Tibial nerve (tissue), 4 donors: ENCODE measurements at places on chromosomes 5 and 9. TPM values are rescaled to one million over a fixed set of nuclear protein-coding genes. Genes with fewer than 3 reads are reported as not detected.

PCDHB16 gene
- 12.7 TPM for total RNA-seq

COL5A1 gene
- total RNA-seq: 72.0 TPM

TAF1L gene
- not detected for total RNA-seq

PCDHA9 gene
- total RNA-seq: 1.8 TPM

LECT2 gene
- total RNA-seq: not detected

SPEF2 gene
- total RNA-seq: 9.6 TPM

SEMA5A gene
- total RNA-seq: 55.3 TPM

GFRA3 gene
- total RNA-seq: 5.9 TPM

DNA sequence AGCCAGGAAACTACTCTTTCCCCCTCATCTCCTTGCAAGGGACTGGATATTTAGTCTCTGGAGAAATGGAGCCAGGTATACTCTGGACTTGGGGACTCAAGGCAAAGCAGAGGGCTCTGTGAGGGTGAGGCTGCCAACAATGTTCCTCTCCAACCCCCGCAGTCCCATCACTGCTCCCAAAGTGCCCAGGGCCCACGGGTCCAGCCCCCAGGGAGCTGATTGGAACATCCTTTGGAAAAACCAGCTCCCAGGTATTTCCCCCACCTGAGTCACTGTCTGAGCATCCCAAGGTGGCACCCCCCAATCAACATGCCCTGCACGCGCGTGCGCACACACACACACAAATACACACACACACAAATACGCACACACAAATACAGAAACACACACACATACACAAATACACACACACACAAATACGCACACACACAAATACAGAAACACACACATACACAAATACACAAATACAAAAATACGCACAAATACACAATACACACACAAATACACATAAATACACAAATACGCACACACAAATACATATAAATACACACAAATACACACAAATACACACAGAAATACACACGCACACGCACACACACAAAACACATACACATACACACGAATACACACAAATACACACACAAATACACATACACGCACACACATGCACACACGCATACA is 137.4 kb downstream of the DAB2IP start:
- no peak overlapping the region for H3K4me3 ChIP-seq
- H3K4me1 ChIP-seq: no peaks in the 10 kb centered on the region
- no peaks in the 10 kb centered on the region for H3K36me3 ChIP-seq
- no peak overlapping the region for H3K27ac ChIP-seq
- no peaks in the 10 kb centered on the region for H3K27me3 ChIP-seq

DNA sequence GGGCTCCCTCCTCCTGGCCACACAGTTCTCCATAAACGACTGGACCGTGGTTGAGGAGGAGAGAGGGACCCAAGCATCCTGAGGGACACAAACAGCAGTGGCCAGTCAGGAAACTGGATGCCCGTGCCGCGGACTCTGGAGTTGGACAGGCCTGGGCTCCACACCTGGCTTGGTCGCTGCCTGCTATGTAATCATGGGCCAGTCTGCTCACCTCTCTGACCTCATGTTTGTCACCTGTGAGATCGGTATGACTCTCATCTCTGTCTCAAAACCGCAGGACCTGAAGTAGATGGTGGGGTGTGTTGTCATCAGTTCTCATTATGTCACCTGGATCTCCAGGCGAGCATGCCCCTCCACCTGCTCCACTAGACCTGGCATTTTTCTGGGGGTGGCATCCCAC is 14.5 kb downstream of the CXXC5 start:
- no peaks in the 10 kb centered on the region for H3K36me3 ChIP-seq
- H3K4me1 ChIP-seq: peaks cover 86% of the 10 kb centered on the region
- no peaks in the 10 kb centered on the region for H3K27me3 ChIP-seq
- H3K4me3 ChIP-seq: no peak overlapping the region
- peak overlapping the region; percentile 98 for H3K27ac ChIP-seq

DNA sequence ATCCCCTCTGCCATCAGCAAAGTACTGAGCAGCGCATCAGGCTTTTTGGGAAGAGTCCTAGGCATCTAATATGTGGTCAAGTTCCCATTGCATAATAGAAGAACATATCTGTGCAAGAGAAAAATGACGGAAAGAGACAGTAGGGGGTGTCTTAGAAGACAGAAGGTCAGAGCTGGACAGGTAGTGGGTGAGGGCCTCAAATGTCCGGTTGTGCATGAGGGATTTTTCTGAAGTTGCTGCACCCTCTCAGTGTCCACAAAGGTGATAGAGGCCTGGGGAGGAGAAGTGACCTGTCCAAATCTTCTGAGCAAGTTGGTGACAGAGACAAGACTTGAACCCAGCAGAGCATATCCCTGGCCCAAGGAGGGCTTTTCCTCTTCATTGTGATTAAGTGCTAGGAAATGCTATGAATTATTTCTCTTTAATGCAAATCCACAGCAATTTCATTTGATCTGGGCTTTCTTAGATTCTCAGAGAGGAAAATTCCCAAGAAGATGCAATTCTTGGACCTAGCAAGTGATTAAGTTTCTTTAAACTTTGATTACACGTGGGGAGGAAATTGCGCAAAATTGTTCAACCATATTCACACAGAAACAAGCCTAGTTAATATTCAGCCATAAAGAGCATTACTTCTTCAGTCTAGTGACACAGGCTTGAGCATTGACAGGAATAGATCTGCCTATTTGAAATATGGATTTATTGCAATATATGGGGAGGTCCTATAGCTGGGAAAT is at the start of gene OR2S2:
TSS of gene OR2S2 (minus strand) at position 51 of the 734 bp plus-strand sequence. CDS start 56 bp downstream, outside the sequence.
- no peak within 1 kb of the TSS for H3K27ac ChIP-seq
- H3K36me3 ChIP-seq: no peaks in the 10 kb centered on the region
- H3K4me3 ChIP-seq: no peak within 1 kb of the TSS
- no peak for DNase-seq

DNA sequence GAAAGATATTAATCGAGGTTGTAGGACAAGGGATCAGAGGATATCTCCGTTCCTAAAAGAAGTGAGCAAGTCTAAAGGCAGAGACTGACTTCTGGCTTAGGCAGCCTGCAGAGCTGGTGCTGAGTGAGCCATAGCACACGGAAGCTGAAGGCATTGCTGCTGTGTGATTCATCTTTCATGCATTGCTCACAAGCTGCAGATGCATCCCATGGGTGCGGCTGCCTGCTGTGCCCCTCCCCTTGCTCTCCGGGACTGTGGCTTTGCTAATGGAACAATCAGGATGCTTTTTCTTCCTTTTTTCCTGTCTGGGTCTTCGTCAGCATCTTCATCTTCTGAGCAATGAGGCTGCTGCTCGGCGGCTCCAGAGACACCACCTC is 341.4 kb downstream of the DIRAS2 start:
- no peak overlapping the region for H3K4me3 ChIP-seq
- H3K27me3 ChIP-seq: no peaks in the 10 kb centered on the region
- no peak for DNase-seq
- no peaks in the 10 kb centered on the region for H3K36me3 ChIP-seq
- no peak overlapping the region for H3K27ac ChIP-seq

DNA sequence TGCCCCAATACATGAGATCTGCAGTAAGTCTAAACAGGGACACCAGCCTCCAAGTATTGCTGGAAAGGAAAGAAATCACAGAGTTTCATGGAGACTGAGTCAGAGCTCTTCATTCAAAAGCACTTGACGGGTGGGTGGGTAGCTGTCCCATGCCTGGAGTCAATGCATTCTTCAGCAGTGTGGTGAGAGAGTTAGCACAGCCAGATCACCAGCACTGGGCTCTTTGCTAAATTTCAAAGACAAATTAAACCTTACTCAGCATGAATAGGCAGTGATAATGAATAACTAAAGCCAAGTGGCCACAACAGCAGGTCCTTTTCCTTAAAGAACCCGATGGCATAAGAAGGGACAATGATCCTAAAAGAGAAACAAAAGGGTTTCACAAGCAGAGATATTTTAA is 192.4 kb downstream of the ACTL7B start:
- no peaks in the 10 kb centered on the region for H3K4me1 ChIP-seq
- H3K27ac ChIP-seq: no peak overlapping the region
- no peaks in the 10 kb centered on the region for H3K36me3 ChIP-seq
- H3K4me3 ChIP-seq: no peak overlapping the region

DNA sequence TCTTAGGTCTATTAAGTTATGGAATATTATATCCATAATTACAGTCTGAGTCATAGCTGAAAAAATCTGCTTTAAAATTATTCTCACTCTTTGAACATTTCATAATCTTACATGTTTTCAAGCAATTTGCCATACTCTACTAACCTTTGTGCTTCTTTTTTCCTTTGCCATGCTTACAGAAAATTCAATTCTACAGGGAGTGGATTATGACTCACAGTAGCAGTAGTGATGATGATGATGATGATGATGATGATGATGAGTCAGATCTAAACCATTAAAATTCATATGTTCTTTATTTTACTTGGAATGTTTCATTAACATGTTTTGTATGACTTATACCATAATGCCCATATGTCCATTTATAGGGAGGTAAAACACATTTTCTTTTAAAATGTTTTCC is 207.1 kb downstream of the VPS13A start:
- H3K27me3 ChIP-seq: no peaks in the 10 kb centered on the region
- H3K36me3 ChIP-seq: no peaks in the 10 kb centered on the region
- DNase-seq: no peak

GRCh38 chr5:58383448-58383847 is 76.4 kb downstream of the PLK2 start:
- no peaks in the 10 kb centered on the region for H3K36me3 ChIP-seq
- H3K4me1 ChIP-seq: no peaks in the 10 kb centered on the region
- DNase-seq: no peak
- H3K4me3 ChIP-seq: no peak overlapping the region

GRCh38 chr9:37938121-37938891 is 34.4 kb upstream of the SLC25A51 start:
- H3K27ac ChIP-seq: no peak overlapping the region
- H3K36me3 ChIP-seq: no peaks in the 10 kb centered on the region
- H3K4me3 ChIP-seq: no peak overlapping the region
- peaks cover 31% of the 10 kb centered on the region for H3K4me1 ChIP-seq
- no peak for DNase-seq

DNA sequence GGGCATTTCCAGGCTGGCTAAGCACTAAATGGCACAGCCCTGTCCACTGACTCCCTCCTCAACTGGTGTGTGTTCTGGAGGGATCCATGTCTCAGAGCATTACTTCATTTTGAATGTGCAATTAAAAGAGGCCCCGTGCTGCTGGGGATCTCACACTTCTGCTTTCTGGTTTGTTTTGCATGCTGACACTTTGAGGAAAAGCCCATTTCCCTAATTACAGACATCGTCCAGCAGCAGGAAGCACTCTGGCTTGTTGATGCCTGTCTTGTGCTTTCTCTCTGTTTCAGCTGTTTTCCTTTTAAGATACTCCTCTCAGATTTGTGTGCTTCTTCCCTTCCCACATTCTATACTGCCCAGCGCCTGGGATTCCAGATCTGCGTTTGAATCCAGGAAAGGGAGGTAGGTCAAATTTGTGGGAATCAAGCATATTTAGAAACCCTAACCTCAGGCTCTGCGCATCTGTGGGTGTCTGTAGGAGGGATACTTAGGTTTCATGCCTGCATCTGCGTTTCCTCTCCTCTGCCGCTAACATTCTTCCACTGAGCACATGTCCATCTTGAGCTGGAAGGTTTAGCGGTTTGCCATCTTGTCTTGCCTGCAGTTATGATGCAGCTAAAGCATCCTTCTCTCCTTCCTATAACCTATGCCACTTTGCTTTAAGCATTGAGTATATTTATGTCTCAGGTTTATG is 25.7 kb downstream of the SYK start:
- no peak for DNase-seq
- H3K36me3 ChIP-seq: no peaks in the 10 kb centered on the region
- H3K4me3 ChIP-seq: peak overlapping the region; percentile 32

DNA sequence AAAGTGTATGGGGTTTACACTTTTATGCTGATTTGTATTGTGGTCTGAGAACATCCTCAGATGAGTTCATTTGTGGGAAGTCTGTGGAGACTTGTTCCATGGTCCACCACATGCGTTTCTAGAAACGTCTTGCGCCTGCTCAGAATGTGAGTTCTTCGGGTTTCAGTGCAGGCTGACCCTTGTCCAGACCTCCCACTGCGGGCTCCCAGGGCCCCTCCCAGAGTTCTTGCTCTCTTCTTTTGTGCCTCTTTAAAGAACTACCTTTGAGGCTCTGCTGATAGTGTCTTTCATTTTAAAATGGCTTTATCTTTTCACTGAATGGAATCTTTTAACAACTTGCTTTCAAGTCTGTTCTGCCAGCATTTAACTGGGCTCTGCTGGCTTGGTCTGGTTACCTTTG is 17.6 kb downstream of the NDUFS6 start:
- H3K27me3 ChIP-seq: no peaks in the 10 kb centered on the region
- no peak overlapping the region for H3K27ac ChIP-seq
- no peak for DNase-seq
- no peaks in the 10 kb centered on the region for H3K4me1 ChIP-seq
- peaks cover 9% of the 10 kb centered on the region for H3K36me3 ChIP-seq

DNA sequence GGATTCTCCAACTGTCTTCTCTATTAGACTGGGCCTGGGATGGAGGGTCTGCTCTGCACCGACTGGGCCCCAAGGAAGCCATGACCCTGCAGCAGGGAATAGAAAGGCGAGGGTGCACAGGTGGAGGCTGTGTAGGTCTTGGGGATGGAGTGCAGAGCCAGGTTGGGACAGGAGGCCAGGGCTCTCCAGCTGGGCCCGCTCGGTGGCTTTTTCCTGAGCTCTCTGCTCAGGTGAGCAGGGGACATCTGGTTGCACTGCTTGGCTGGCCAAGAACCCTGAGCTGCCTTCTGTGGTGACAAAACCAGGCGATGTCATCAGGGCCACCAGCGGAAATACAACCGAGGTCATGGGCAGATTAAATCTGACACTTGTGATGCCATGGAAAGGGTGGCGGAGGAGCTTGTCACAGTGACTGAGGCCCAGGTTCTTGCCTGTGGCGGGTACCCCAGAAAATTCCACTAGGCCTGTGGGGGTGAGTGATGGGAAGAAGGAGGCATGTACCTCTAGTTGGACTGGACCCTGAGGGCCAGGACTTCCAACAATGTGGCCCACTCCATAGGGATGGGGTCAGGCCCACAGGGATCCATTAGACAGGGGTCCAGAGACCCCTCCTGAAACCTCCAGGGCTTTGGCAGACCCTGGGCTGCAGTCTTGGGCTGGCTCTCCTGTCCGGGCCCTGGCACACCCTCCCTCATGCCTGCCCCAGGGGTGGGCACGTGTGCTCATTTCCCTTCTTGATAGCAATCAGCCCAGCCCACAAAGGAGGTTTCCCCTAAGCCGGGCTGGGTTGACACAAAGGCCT is 4.4 kb upstream of the IL3 start:
- H3K4me3 ChIP-seq: no peak overlapping the region
- H3K4me1 ChIP-seq: no peaks in the 10 kb centered on the region
- no peaks in the 10 kb centered on the region for H3K36me3 ChIP-seq
- no peaks in the 10 kb centered on the region for H3K27me3 ChIP-seq

DNA sequence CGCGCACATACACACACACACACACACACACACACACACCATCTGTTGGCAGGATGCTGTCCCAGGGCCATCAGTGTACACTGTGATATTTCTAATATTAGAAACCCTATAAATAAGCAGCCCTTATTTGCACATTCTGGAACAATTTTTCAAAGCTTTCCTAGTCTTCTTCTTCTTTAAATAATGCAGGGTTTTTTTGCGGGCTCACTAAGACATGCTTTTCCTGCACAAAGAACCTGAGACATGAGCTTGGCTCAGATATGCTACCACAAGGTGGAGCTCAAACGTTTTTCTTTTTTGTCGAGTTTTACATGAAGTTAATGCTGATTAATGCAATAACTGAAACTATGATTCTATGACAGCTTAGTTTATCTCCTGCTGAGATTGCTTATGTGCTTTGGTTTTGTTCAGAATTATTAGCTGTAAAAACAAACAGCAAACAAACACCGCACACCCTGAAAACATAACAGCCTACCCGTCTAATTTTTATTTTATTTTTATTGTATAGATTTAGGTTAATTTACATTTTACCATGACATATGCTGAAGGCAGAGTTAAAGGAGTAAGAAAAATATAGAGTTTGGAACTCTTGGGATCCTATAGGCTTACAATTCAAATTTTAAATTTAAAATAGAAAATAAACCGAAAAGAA is 95.8 kb downstream of the ALDH1A1 start:
- no peak overlapping the region for H3K4me3 ChIP-seq
- H3K27me3 ChIP-seq: no peaks in the 10 kb centered on the region
- H3K36me3 ChIP-seq: no peaks in the 10 kb centered on the region
- H3K4me1 ChIP-seq: peaks cover 20% of the 10 kb centered on the region
- H3K27ac ChIP-seq: peak overlapping the region; percentile 21
